NCI-H446 (cell line): ENCODE measurements at places on chromosomes 12 and 14.
A peak's percentile ranks its signal among the peaks of the same experiment; 100 is the strongest.

DNA sequence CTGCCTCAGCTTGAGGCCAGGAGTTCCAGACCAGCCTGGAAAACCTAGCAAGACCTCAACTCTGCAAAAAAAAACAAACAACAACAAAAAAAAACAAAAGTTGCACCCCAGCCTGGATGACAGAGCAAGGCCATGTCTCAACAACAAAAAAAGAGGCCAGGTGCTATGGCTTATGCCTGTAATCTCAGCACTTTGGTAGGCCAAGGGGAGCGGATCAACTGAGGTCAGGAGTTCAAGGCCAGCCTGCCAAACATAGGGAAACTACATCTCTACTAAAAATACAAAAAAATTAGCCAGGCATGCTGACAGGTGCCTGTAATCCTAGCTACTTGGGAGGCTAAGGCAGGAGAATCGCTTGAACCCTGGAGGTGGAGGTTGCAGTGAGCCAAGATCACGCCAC, 6.5 kb upstream of the SLC2A14 start:
- no peak for DNase-seq

DNA sequence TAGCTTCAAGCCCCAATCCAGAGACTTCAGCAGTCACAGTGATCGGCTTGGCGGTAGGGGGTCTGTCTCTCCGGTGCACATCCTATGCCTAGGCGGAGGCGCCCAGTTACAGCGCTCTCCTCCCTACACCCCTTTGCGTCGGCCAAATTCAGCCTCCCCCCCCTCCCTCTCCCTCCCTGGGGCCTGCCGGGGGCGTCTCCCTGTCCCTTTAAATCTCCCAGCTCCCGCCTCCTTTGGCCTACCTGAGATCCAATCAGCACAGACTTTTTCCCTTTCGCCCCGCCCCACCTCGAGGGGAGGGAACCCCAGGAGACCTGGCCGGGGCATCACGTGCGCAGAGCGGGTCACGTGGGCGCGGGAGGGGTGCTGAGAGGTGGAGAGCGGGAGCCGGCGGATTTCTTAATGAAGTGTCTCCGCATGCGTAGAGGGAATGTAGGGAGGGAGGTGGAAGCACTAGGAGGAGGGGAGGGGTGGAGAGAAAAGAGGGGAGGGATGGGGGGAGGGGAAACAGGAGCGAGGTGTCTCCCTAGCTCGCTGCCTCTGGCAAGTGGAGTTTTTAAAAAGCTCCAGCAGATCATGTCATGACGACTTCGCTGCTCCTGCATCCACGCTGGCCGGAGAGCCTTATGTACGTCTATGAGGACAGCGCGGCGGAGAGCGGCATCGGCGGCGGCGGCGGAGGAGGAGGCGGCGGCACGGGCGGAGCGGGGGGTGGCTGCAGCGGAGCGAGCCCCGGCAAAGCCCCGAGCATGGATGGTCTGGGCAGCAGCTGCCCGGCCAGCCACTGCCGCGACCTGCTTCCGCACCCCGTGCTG, at the start of gene HOXC13:
HOXC13 (plus strand) TSS at position 506 of the 815 bp plus-strand sequence; CDS start at position 582, 76 bp downstream.
- DNase-seq, result peak; percentile 97

DNA sequence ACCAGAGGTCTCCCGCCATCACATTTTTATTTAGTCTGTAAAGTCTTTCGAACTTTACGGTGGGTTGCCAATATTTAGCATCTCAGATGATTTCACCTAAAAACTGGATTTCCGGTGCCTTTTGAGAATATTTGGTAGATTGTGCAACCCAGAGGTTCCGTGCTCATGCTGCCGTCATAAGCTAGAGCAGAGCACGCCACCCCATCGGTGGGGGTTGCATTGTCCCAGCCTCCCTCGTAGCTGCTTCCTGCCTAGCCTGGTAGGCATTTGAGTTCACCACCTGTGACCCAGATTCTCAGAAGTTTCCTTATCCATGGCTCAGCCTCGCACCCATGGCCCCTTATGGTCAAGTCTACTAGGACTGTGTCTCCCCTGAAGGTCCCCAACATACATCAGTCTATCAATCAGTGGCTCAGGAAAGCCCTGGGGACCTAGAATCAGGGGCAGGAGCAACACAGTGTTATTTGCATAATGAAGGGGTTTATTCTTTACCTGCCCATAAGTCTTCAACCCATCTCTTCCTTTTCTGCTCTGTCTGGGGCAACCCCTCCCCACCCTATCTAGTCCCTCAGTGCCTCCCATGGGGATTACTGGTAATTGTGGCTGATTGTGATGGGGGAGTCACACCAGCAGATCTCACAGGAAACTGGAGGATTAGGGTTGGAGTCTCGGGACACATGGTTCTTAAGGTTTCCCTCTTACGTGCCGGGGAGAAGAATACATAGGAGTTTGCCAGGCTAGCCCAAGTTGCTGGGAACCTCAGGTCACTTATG, 152.3 kb downstream of the PHETA1 start:
- DNase-seq, result no peak

- DNase-seq, result peak; percentile 9
Observed at GRCh38 chr12:60494244-60494643, 898.4 kb downstream of the SLC16A7 start.

DNA sequence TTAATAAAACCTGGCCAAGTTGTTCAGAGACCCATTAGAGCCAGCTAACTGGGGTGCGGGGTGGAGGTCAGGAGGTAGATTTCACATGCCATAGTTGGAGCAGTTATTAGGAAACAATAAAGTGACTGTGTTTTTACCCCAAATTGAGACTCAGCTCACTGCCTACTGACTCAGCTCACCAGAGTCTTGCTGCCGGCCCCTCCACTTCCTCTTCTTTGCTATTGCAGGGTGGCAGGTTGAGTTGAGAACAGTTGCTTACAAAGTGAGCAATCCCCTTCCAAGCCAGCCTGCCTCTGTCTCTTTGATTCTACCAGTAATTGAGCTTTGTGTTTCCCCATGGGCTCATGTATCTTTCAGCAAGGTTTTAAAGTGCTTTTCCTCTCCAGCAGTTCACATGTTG, 12.9 kb downstream of the ST8SIA1 start:
- no peak for DNase-seq

DNA sequence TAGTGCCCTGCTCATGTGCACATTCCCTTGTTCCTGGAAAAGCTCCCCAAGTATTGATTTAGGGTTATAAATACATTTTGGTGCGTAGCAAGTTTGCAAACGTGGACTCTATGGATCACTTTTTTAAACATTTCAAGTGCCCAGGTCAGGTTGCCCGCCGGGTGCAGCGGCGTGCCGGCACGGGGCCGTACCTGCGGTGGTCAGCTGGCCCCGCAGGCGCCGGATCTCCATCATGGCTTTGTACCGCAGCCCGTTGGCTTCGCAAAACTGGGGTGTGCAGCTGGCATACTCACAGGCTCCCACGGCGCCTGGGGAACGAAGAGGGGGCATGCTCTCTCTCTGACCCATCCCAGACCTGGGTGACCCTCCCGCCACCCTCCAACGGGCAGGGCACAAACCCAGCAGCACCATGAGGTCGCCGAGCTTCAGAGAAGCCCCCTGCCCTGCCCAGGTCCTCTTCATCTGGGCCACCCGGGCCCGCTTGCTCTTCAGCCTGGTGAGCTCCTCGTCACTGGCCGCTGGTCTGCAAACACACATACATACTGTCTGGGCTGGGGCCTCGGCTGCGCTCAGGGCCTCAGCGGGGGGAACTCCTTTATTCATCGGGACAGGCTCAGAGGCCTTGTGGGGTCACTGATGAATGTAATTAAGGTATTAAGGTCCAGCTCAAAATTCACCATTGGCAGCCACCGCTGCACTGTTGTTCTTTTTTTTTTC, 35.1 kb downstream of the DHX37 start:
- no peak for DNase-seq

DNA sequence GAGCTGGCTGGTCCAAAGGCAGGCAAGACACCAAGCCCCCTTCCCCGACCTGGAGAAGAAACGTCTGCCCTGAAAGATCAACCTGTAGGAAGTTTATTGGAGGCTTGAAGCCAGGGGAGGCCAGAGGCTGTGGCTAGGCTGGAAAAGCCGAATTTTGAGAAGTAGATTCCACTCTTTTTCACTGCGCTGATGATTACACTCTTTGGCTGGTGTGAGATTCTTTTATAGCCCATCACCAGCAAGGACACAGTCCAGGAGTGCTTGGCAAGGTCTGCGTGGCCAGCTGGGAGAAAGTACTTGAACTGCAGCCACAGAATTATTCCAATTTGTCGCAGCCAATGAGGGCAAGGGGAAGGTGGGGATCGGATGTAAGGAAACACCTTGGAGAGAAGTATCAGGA, 45.0 kb downstream of the SYNE3 start:
- no peak for DNase-seq

GRCh38 chr12:67647181-67647798, 1.3 kb upstream of the DYRK2 start:
- DNase-seq, result no peak

DNA sequence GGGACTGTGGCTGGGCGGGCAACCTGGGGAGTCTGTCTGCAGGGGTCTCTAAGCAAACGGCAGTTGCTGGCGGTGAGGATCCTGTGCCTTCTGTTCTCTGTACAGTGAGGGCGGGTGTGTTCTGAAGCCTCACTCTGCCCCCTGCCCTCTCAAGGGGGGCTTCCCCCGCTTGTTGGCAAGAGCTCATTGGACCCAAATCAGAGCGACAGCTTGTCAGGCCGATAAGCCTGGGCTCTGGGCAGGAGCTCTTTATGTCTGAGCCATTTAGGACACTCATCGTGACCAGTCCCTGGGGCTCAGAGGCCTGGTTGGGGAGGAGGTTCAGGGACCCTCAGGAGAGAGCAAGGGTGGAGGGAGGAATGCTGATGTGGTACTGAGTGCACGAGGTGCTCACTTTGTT, 136.0 kb downstream of the TSPAN9 start:
- DNase-seq, result no peak
